Activated CD8-positive, alpha-beta memory T cell treated with anti-CD3 and anti-CD28 coated beads for 4 hours (primary cell): ENCODE measurements at places on chromosomes 11 and 22.

- DNase-seq, result no peak
Measured at GRCh38 chr11:76736773-76737495, 46.2 kb upstream of the TSKU start.

- DNase-seq, result no peak
Measured at GRCh38 chr11:1938343-1939005, 8.7 kb upstream of the MRPL23 start.

DNA sequence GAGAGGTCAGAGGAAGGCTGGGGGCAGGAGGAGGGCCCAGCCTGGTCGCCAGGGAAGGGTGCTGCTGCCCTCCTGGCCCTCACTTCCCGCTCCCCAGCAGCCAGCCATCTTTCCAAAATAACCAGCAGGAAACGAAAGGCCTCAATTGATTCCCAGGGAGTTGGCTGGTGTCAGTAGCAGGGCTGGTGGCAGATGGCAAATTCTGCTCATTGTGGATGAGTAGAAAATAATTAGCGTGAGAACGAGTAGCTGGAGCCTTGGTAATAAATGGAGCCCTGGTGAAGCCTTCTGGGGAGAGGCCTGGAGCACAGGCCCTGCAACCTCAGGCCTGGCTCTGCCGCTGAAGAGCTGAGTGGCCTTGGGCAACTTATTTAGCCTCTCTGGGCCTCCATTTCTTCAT, 31.3 kb downstream of the DAGLA start:
- DNase-seq, result no peak

DNA sequence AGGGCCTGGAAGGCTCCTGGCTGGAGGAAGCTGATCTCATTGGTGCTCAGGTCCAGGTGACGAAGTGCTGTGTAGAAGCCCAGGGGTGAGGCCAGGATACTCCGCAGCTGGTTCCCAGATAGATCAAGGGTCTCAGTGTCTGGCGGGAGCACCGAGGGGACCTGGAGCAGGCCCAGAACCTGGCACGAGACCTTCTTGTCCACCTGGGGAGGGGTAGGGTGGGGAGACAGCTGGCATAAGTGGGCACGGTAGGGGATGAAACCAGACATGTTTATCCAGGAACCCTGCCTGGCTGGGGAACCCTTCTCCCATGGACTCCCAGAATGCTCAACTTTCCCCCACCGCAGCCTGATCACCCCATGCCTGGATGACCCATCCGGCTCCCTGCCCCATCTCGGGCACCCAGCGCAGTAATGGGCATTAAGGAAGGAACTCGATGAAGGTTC, 9.2 kb downstream of the LRRC32 start:
- no peak for DNase-seq

- no peak for DNase-seq
Measured at GRCh38 chr11:113587308-113587739, 112.1 kb upstream of the DRD2 start.

DNA sequence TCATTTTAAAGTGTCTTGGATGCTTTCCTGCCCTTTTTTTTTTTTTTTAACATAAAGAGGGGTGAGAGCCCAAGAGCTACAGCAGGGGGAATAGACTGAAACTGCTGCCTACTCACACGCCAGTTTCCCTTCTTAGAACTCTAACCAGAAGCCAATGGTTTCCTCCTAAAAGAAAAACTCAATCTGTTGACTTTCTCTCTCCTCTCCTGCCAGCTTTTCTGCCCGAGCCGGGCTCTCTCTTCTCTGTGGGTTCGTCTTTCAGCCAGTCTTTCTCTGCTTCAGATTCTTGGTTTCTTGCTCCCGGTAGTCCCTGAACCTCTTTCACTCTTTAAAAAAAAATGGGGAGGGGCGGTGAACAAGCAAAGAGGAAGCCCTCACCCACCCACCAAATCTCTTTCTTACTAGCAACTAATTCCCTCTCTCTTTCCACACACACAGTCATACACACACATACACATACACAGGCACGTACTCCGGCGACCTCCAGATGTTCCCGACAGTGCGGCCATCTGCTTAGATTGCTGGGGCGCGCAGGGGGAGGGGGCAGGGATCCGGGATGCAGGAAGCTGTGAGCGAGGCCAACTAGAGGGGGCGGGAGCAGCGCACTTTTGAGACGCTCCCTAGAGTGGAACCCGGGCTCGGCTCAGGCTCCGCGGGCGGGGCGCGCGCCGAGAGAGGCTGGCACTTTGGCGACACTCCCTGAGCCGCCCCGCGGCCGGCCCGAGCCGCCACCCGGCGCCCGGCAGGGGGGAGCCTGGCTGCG, 444 bp upstream of the TSKU start:
- DNase-seq, result no peak

- no peak for DNase-seq
Measured at GRCh38 chr22:22903355-22903777, 15.8 kb downstream of the IGLL5 start.

GRCh38 chr11:17486646-17487045, 10.0 kb upstream of the ABCC8 start:
- no peak for DNase-seq

DNA sequence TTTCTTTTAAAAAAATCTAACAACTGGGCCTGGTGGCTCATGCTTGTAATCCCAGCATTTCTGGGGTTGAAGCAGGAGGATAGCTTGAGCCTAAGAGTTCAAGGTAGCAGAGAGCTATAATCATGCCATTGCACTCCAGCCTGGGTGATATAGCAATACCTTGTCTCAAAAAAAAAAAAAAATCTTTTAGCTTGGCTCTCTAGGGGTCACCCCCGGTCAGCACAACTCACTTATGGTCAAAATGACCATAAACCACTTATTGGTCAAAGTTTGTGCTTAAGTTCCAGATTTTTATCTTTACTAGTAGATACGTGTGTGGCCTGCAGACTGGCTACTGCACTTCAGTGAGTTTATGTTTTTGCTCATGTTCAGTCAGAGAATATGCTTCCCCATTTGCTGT, 6.3 kb upstream of the SPDYC start:
- no peak for DNase-seq

DNA sequence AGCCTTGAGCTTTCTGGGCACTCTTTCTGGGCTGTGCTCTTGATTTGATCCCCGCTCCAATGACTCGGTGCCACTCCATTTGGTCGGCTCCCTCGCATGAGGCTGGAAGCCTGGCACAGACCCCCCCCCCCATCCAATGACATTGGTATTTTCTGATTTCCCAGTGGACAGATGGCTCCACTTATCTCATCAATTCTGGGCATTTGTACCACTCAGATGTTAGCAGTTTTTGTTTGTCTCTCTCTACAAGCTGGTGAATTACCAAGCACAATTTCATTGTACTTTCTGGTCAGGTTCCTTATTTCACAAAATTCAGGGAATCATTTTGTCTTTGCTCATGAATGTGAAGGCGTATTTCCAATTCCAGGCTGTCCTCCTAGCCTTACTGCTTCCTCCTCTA, 9.1 kb downstream of the DNAL4 start:
- DNase-seq, result no peak

- peak; percentile 69 for DNase-seq
Measured at GRCh38 chr11:35165423-35166368, 26.7 kb downstream of the CD44 start.

GRCh38 chr11:122604621-122605020, 50.9 kb upstream of the UBASH3B start:
- no peak for DNase-seq

DNA sequence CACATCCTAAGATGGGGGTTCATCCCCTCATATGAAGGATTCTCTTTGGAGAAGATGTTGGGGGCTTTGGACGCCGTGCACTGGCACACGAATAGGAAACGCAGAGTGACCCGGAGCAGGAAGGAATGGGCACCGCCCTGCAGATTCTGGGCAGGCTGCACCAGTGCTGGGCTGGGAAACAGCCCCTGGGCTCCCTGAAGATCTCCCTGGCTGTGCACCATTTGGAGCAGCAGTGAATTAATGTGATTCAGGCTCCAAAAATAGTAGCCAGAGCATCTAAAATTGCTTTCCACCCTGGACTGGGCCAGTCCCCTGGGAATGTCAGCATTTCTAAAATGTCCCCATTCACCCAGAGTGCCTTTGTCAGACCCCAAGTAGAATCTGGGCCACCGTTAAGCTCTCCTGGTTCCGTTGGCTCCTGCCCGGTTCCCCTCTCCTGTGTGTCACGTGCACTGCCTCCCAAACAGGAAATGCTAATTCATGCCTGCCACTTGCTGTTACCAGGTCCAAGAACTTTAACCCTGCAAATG, 18.6 kb downstream of the IRAG1 start:
- DNase-seq, result no peak

DNA sequence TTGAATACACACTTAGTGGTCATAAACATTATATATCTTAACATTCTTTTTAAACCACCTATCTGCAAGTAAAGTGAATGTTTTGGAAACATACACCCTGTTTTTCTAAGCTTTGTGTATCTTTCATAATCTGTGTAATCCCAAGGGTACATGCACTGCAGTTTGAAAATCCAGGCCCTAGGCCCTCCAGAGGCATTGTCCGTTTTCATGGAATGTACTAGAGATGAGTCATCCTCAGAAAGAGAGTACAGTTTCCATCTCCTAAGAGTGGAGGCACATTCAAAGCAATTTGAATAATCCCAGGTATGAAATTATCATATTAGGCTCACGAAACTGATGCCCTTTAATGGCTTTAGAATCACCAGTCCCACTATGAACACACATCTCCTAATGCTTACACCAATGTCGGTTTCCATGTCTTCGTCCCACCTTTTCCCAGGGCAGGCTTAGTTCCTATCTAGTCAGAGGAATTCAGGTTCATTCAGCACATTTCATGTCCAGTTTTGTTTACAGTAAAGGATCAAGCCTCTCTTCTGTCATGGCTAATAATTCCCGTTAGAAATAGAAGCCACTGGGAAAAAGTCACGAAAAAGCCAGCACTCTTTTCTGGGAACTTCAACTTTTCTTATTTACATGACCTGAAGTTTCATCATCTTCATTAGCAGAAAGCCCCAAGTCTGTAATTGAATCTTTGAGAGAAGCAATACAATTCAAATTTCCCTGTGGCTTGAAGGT, 39.5 kb upstream of the CD44 start:
- no peak for DNase-seq

GRCh38 chr11:19939415-19939929, 220.8 kb downstream of the DBX1 start:
- DNase-seq, result no peak

DNA sequence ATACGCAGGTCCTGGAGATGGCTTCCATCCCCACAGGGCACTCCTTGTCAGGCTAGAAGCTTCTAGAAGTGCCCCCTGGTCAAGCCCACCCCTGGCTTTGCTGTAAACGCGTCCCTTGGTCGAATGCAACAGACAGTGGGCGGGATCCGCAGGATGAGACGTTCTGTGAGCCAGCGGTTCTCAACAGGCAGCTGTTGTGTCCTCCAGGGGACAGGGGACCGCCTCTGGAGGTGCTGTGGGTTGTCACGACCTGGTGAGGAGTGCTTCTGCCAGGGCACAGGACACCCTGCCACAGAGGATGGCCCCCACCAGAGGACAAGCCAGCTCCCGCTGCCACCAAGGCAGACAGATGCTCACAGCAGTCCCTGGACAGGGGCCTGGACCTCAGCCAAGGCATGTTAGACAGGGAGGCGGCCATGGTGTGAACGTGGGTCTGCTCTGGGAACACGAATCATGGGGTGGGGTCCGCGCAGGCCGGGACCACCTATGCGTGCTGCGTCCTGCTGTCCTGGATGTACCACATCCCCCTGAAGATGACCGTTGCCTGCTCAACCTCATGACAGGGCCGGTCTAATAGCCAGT, 11.7 kb downstream of the CRELD2 start:
- no peak for DNase-seq

DNA sequence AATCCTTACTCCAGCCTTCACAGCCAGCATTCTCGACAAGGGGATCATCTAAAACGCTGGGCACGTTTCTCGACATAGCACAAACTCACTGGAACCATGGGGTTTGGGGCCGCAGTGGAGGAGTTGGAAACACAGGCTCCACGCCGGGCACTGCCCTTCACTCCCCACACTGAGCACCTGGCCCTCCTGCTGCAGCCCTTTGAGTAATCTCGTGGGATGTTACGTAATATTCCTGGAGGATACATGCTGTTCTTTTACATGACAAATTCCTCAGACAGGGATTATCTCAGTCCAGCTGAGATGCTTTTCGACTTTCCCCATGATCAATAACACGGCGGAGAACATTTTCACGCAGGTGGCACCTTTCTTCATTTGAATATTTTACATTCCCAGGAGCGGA, 408.0 kb downstream of the SHANK2 start:
- DNase-seq, result no peak

DNA sequence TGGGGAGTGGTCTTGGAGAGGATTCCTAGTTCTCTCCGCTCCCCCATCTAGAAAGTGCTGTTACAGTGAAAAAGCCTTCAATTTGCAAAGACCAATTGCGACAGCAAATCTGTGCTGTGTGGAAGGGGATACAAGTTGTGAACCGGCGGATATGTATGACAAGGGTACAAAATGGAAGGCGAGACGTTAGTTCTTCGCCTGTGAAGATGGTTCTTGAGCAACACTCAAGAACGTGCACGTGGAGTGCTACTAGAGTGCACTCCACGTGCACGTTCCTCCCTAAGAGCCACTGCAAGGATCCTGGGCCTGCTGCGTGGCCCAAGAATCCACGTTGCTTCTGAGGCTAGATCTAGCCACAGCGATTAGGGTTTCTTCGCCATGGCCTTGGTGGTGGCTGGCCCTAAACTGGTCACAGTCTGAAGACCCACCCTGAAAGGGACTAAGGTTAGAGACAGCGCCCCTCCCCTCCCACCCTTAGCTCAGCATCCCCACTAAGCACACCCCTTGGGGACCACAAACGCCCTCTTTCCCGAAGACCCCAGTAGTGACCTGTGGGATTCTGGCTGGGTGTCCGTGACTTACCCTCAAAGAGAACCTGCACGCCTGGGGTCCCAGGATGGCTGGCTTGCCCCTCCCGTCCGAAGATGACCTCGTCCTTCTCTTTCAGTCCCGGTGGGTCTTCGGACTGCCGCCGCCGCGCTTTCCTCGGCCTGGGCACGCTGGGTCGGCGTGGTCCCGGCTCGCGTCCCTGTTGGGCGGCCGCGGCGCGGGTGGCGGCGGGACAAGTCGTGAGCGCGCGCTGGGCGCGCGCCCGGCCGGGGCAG, 519 bp upstream of the PDE3B start:
- DNase-seq, result no peak

DNA sequence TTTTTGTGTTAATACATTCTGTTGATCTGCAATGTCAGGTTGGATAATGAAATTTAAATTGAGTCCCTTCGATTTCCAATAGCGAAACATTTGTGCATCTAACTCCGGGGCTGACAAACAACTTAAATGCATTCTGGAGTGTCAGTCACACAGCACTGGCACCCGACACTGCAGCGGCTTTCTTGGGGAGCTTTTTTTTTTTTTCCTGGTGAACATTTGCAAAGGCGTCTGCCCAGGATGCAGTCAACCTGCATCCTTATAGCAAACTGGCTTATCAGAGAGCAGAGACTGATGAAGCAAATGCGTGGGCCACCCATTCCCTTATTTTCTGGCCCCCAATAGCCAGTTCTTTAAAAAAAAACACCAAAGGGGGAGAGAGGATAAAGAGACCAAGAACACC, 1167.7 kb downstream of the LRRC4C start:
- no peak for DNase-seq
